ENCODE measurements at places on chromosomes 7 and 10.

GRCh38 chr10:50324046-50324445 is 72.7 kb upstream of the ASAH2 start:
- DNase-seq = no peak

GRCh38 chr10:101725296-101726114 is 30.5 kb upstream of the FBXW4 start:
- DNase-seq = no peak

- DNase-seq = no peak
These were observed 25.5 kb downstream of the PHF14 start for GRCh38 chr7:10998996-10999757.

- DNase-seq = no peak
These were observed 27.6 kb upstream of the NEUROG3 start for GRCh38 chr10:69600761-69601330.

DNA sequence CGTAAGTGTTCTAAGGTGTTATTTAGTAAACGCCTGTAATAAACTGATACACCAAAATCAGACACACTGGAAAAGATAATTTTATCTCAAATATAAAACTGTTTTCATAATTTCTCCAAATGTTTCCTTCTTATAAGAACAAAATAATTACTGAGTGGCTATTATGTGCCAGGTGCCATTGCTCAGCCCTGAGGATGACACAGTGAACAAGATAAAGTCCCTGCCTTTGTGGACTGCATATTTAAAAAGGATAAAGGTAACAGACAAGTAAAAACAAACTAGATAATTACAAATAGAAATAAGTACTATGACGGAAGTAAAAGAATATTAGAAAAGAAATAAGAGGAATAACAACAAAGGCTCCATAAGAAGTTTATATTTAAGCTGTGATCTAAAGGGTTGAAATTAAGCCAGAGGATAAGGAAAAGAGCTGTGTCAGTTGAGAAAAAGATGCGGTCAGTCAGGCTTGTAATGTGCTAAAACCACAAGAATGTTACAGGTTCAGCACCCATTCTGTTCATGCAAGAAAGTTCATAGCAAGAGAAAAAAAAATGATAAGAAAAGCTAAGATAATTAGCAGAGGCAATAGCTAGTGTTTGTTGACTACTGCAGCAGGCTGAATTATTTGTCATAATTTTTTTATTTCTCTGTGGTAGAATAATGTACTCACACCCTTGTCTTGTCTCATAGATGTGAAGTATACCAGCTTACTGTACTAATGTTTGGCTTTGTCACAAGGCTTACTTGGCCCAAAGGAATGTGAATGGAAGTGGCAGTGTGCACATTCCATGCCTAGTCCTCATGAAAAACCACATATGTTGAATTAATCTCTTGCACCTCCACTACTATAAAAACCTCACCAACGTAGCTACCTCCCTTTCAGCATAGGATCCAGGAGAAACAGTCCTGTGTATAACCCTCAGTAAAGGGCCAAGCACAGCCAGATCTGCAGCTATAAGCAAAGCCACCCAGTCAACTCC is 75.1 kb downstream of the CRPPA start:
- DNase-seq = no peak

GRCh38 chr10:126640401-126640800 is 30.1 kb downstream of the C10orf90 start:
- DNase-seq = no peak

DNA sequence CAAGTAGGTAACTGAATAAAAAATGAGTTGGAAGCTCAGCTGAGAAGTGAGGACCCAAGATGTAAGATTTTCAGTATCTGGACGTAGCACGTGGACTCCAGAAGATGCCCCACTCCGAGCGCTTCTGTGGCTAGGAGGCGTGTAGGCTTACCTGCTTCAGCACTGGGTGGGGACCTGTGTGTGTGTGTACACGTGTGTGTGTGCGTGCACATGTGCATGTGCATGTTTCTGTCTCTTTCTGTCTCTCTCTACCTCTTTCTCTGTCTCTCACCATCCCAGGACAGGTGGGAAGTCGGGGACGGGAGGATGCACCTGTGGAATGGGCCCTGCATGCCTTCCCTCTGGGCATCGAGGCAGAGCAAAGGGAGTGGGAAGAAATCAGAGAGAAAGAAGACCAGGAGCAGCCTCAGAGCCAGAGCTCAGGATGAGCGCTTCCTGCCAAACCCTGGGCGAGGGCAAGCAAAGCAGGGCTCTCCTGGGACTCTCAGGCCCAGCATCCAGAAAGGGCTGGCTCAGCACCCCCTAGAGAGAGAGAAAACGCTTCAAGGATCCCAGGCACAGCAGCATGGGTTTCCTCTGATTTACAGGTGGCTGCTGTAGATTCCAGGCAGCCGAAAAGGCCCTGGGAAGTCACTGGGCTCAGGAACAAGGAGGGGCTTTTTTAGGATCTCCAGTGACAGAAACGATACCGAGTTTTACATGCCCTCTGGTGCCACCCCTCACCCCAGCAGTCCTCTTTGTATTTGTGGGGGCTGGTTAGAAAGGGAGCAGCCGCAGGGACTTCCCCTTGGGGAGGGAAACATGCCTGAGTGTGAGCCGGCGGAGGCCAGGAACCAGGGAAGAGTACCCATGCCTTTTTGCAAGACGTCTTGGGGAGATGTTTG is 28.5 kb downstream of the CXCL12 start:
- DNase-seq = no peak

GRCh38 chr7:50962962-50963374 is 180.3 kb upstream of the GRB10 start:
- DNase-seq = no peak

- DNase-seq = no peak
These were observed 57.6 kb downstream of the SNX10 start for GRCh38 chr7:26349005-26349915.

GRCh38 chr10:122362621-122363020 is 11.9 kb upstream of the PLEKHA1 start:
- DNase-seq = no peak

- DNase-seq = no peak
These were observed 250.6 kb downstream of the C7orf25 start for GRCh38 chr7:42661312-42661711.

GRCh38 chr10:18549105-18549504 is 102.3 kb downstream of the NSUN6 start:
- DNase-seq = no peak

All from CD4-positive, CD25-positive, alpha-beta regulatory T cell (primary cell).